ENCODE measurements at places on chromosomes 3 and 15.

DNA sequence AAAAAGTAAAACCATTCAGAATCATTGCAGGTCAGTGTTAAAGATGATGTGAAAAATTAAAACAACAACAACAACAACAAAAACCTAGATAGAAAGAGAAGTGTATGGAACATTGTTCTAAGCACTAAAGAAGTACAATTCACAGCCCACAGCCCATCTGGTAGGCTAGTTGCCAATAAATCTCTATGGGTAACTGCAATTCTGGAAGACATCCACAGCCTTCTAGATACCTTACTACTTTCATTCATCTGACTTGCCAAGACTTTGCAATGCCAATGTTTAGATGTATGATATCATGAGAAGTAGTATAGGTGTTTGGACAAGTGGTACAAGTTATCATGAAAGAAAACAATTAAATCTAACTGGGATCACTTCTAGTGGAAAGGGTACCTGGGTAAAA is 198.6 kb downstream of the VGLL3 start:
- no peak for DNase-seq

GRCh38 chr3:176933704-176934103 is 263.6 kb downstream of the TBL1XR1 start:
- DNase-seq: no peak

- DNase-seq: no peak
These were observed 74.7 kb upstream of the ATP10A start for GRCh38 chr15:25937796-25938195.

- no peak for DNase-seq
These were observed 150.5 kb downstream of the WDR76 start for GRCh38 chr15:43977072-43977884.

DNA sequence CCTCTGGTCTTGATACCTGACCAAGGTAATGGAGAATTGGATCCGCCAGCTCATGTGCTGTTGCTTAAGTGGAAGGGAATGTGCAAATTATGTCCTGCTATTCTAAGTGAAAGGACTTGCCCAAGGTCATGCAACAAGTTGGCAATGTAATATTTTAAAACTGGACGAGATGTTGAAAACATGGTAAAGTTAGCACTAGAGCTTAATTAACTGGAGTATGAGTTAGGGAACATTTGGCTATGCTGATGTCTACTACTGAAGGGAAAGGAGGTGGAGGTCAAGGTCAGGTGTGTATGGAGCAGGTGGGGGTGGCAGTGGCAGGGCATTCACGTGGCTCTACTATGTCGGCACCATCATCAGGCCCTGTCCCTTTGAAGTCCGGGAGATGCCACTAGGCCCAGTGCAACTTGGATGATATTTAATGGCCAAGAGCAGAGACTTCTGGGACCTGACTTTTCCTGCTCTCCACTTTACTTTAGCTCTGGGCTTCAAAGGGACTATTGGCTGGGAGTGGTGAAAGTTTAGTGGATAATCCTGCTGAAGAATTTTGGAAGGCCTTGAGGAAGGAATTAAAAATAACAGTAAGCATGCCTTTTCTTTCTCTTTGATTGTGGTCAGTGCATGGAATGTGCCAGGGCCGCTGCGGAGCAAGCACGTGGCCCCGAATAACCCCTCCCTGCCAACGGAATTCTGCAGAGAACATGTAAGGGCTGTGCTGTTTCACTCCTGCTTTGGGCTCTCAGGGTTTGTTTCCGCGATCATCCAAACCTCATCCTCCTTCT is 14.9 kb downstream of the SMAD3 start:
- DNase-seq: peak; percentile 63

DNA sequence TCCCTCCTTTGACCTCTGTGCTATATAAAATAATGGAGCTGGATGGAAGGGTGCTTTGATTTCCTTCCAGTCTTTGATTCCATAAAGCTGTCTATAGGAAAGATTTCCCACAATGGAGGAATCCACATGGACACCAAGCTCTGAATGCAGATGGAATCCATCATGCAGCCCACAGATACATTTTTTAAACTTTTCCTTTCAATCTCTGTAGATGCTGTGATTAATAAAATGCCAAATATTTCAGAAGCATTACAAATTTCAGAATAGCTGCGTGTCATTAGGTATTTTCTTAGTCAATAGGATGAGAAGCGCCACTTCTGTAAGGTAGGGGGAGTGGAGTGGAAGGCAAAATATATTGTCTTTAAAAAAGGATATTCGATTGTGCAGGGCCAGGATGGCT is 489.0 kb downstream of the NTRK3 start:
- DNase-seq: no peak

Measured in gastrocnemius medialis (tissue), 4 donors.